ENCODE measurements at places on chromosomes 2 and 18.

DNA sequence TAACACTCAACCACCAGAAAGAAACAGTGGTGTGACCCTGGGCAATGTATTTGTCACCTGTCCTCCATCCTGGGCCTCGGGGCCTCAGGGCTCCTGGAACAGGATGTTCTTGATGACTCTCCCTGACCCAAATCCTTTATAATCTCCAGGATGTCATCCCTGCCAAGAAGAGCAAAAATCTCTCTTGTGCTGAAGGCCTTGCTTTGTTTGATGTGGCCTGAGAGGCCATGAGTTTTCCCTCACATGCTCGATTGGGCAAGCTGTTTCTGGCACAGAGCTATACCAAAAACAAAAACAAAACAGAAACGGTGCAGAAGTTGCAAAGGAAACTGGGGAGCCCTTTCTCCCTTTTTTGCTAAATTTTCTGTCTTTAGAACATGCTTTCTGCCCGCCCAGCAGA, 35.7 kb upstream of the ST3GAL5 start:
- DNase-seq: no peak

DNA sequence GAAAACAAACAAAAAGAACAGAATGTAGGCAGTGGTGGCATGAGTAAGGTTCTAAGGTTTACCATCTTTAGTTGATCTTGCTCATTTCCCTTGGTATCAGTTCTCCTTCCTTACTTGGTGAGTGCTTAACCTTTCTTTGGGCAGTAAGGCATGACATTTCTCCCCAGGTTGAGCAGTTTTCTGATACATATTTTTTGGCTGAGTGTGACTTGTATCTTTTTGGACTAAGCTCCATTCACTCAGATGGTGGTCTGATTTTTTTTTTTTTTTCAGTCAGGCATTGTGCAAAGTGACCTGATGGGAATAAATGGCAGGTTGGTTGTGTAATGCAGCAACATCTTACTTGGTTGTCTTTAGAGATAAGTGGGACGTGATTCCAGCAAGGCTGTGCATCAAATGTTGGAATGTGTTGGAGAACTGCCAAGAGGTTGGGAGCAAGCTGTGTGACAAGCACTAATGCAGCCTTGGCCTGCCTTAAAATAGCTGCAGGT, 15.1 kb downstream of the SPTBN1 start:
- no peak for DNase-seq

- DNase-seq: no peak
Observed at GRCh38 chr2:8102470-8102869, 579.4 kb upstream of the ID2 start.

GRCh38 chr2:66186537-66186936, 248.4 kb upstream of the MEIS1 start:
- DNase-seq: no peak

DNA sequence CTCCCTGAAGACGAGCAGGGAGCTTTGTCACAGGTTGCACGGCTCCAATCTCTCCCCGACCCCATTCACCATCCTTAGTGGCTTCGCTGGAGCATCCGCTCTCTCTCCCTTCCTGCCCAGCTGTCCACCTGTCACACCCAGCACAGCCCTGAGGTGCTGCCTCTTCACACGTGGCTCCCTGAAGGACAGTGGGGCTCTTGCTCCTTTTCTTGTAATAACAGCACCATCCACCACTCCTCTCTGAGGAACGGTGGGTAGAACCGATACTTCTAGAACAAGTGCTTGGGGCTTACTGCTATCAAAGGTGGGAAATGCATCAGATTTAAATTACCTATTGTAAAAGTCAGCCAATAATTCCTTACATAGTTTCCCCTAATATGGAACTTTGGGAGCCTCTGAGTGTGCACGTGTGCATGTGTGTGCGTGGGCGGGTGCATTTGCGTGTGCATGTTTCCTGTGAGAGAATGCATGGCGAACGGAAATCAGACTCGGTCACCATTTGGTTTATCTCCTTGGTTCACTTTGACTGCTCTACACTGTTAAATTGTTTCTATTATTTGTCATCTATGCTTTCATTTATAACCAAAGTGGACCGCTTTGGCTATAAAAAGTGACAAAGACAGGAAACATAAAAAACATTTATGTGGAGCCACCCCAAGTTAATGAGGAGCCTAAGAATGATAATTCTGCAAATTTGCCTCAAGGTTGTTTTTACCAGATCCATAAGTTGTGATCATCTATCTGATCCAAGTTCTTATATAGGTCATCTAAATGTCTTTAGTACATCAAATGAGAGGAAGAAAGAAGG, 39.1 kb downstream of the KLHL29 start:
- DNase-seq: no peak

GRCh38 chr18:51288582-51288981, 91.1 kb upstream of the MEX3C start:
- DNase-seq: no peak

- DNase-seq: no peak
Observed at GRCh38 chr2:189095101-189095500, 84.5 kb downstream of the COL5A2 start.

DNA sequence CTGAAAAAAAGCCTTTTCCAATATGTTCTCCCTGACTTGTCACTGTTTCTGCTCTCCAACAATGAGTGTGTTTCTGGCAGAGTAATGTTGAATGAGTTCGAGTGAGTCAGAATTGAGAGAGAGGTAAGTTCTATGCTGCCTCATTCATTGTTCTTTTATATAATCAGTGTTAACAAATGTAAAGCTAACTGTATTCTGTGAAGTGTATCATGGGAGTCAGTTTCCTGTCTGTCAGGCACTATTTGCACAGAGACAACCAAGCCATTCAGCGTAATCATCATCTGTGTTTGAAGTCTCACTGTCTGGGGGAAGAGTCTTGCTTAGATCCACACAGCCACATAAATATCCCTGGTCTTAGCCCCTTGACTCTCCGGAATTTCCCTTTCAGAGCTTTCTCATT, 22.0 kb upstream of the UPP2 start:
- DNase-seq: no peak

- DNase-seq: no peak
Observed at GRCh38 chr2:218193701-218194100, 23.3 kb upstream of the ARPC2 start.

GRCh38 chr2:64591188-64591587, 62.5 kb downstream of the SERTAD2 start:
- no peak for DNase-seq

- no peak for DNase-seq
Observed at GRCh38 chr2:47493317-47494035, 90.5 kb downstream of the MSH2 start.

DNA sequence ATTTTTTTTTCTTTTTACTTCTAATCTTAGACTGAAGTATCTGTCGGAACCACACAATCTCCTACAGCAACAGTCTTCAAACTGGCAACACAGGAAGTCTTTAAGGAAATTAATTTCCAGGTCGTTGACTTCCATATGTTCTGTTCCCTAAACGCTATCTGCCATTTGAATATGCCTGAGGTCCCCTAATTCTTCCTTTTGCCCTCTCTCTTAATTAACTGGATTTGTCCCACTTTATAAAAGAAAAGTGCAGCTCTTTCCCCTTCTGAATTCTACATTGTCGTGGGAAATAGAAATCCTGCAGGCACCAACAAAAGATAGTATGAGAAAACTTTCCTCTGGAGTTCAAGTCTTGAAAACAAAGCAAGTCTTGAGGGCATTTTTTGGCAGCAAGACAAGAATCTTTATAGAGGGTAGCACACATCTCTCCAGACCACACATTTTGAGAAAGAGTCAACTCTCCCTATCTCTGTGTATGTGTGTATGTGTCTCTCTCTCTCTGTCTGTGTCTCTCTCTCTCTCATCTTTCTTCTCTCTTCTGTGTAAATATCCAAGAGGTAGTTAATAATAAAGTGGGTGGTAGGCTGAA, 879.8 kb downstream of the SOCS6 start:
- DNase-seq: no peak
